ENCODE measurements at places on chromosomes 7 and 10. TPM values are rescaled to one million over a fixed set of nuclear protein-coding genes. Genes with fewer than 3 reads are reported as not detected.

OGDHL gene
- total RNA-seq: 0.19 TPM

ZNF679 gene
- total RNA-seq: not detected

PIK3AP1 gene
- 0.33 TPM for total RNA-seq

TWIST1 gene
- total RNA-seq: under 0.01 TPM

CRPPA gene
- total RNA-seq: 1.3 TPM

CYP3A5 gene
- not detected for total RNA-seq

Data from vein endothelial cell (primary cell).